ENCODE measurements at places on chromosomes 2 and 18.
A peak's percentile ranks its signal among the peaks of the same experiment; 100 is the strongest.

GRCh38 chr2:99753505-99753904 lies 263.7 kb upstream of the REV1 start:
- no peak for DNase-seq

DNA sequence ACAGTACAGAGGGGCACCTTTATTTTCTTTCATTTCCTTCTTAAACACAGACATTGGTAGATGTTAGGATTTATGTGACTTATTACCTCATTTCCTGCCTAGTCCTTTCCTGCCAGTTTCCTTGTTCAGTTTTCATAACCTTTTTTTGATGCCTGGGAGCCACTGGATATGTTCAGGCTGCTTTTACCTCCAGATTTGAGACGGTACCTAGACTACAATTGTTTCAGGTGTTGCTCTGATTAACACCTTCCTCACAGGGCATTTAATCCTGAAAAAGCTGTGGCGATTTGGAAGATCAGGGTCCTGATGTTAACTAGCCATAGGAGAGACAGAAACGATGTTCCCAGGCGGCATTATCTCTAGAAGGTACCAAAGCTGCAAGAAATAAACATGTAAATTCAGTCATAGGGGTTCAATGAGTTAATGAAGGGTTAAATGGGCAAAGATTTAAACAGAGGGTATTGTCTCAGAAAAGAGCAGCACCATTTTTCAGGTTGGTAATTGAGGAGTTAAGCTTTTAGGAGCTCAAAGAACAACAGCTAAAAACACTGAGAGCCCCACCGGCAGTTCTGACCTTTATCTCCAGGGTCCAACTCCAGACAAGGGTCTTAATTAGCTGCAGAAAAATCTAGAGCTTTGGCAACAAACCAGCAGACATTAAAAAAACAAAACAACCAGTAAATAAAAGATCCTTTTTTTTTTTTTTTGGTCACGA lies 93.3 kb downstream of the HRH4 start:
- DNase-seq = no peak

DNA sequence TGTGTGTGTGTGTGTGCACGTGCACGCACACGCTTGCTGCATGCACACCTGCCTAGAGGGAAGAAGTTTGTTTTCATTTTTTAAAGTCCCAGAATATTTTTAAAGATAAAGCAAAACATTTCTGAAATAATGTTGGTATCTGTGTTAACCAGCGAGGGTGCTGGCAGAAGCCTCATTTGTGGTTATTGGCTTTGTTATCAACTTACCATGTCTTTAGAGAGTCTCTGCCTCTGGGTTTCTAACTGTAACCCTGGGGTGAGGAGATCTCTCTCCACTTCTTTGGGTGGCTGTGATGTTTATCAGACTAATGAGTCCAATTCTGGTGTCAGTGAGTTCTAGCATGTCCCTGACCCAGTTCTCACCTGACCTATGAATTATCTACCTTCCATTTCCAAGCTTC lies 927.6 kb upstream of the FANCL start:
- no peak for DNase-seq

DNA sequence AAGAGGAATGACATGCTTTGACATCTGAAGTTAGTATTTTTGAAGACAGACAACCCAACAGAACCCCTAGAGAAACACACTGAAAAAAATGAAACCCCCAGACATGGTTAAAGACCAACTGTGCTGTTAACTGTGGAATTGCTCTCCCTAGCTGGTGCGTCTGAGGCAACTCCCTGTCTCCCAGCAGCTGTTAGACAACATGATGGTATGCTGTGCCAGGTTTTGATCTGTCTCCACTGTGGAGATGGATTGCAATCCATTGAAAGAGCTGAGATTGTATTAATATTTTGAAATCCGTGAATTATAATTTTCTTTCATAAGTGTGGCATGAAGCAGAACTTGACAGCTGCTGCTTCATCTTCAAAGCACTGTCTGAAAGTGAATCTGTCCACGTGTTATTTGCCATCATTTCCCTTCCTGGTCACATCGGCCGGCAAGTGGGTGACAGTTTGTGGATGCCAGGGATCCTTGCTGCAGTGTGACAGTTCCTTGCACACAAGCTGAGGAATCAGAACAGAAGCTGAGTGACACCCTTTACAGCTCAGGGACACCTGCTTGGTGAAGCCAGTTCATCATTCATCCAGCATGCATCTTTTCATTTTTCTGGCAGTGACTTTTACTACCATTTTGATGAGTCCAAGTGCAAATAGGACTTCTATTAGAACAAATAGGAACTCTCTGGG lies 58.2 kb upstream of the ACSL3 start:
- DNase-seq = no peak

- DNase-seq = no peak
Observed at GRCh38 chr2:24597181-24597870, 106.3 kb downstream of the NCOA1 start.

- peak; percentile 40 for DNase-seq
Observed at GRCh38 chr2:127423478-127423843, 5.2 kb downstream of the PROC start.

DNA sequence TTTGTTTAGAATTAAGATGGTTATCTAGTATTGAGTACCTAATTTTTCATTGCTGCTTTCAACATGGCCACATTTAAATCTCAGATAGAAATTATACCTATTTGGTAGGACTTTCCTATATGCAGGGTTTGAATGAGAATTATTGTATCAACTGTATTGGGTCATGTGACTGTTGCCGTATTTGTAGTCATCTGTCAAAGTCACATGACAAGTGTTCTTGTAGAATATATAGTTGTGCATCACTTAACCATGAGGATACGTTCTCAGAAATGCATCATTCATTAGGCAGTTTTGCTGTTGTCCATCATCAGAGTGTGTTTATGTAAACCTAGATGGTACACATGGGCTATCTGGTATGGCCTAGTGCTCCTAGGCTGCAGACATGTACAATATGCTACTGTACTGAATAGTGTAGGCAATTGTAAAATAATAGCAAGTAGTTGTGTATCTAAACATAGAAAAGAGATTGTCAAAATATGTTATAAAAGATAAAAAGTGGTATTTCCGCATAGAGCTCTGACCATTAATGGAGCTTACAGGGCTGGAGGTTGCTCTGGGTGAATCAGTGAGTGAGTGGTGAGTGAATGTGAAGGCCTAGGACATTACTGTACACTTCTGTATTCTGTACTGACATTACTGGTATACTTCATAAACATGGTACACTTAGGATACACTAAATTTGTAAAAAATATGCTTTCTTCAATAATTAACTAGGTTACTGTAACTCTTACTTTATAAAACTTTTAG lies 123.7 kb downstream of the MAP4K4 start:
- no peak for DNase-seq

DNA sequence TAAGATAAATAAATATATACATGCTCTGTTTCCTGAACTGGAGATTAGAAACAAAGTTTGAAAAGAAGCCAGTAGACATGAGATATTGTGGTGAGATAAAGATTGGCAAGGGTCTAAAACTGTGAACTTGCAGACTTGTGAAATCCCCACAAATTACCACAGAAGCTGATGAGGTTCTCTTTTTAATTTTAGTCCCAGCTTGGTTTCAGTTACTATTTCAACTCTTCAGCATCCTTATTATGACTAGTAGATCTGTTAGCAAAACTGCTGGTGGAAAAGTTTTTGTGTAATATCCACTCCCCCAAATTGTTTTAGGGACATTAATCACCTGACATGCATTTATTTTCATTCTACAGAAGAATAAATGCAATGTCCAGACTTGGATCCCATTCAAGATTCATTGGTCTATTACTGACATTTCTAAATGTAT lies 20.8 kb downstream of the RASGRP3 start:
- DNase-seq = peak; percentile 39

- DNase-seq = no peak
Observed at GRCh38 chr2:197247083-197247482, 63.5 kb downstream of the ANKRD44 start.

DNA sequence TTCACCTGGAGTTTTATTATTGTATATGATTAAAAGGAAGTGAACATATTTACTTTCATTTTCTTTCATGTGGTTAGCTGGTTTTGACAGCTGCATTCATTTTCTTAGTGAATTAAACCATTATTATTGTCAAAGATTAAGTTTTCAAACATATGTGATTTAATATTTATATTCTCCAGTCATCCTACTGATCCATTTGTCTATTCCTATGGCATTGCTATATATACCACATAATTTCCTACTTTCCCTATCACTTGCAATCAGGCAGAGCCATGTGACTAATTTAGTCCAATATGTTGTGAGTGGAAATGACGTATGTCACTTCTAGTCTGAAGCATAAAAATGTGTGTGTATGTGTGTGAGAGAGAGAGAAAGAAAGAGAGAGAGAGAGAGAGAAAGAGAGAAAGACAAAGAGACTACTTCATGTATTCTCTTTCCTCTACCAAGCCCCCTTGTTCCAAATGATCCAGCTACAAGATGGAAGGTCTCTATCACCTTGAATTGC lies 12.0 kb upstream of the TACR1 start:
- no peak for DNase-seq

GRCh38 chr2:126643431-126643830 lies 12.5 kb upstream of the GYPC start:
- DNase-seq = no peak

GRCh38 chr2:236825989-236826510 lies 256.4 kb downstream of the ACKR3 start:
- DNase-seq = no peak

DNA sequence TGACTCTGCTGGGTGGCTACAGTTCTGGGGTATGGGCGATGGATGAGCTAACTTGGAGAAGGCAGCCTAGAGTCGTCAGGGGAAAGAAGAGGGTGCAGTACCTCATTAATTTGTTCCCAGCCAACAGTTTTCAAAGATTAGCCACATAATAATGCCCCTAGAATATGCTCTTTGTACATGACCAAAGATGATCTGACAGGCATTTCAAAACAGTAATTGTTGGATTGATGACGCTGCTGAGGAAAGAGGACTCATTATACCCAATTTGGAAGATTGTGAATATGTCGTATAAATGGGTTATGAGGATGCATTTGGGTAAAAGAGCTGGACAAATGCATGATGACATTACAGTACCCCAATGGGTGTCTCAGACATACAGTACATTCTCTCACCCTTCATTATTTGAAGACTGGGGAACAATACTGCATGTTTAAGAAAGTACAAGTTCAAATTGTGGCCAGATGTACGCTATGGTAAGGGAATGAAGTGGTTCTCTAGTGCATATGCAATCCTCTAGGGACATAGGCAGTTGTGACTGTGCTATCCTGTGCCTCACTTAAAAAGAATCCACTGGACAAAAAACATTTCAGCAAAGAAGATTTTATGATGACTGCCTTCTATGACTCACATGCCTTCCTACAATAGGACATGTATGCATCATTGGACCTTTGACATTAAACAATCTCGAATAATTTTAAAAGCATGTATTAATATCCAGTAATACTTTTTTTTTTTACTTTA lies 233.2 kb downstream of the CNTNAP5 start:
- DNase-seq = no peak

- no peak for DNase-seq
Observed at GRCh38 chr2:71226096-71226964, 573 bp downstream of the PAIP2B start.

DNA sequence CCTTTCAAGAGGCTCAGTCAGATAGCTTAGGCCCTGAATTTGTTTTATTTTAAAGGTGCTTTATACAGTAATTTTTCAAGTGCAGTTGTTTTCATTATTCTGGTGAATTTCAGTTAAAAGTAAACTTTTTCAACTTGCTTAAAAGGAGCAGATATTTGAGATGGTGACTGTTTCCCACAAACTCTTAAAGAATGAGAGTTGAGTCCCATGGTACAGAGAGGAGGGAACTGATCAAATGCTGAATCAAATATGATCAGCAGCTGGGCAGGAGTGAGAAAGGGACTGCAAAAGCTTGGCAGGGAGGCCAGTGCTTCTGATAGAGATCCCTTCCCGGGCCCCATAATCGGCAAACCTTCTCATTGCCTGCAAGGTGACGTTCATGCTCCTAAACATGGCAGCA lies 91.2 kb downstream of the KCNS3 start:
- DNase-seq = no peak

GRCh38 chr2:234500394-234501006 lies 3.6 kb upstream of the ARL4C start:
- DNase-seq = peak; percentile 70

- no peak for DNase-seq
Observed at GRCh38 chr2:134408791-134409190, 154.9 kb downstream of the MGAT5 start.

DNA sequence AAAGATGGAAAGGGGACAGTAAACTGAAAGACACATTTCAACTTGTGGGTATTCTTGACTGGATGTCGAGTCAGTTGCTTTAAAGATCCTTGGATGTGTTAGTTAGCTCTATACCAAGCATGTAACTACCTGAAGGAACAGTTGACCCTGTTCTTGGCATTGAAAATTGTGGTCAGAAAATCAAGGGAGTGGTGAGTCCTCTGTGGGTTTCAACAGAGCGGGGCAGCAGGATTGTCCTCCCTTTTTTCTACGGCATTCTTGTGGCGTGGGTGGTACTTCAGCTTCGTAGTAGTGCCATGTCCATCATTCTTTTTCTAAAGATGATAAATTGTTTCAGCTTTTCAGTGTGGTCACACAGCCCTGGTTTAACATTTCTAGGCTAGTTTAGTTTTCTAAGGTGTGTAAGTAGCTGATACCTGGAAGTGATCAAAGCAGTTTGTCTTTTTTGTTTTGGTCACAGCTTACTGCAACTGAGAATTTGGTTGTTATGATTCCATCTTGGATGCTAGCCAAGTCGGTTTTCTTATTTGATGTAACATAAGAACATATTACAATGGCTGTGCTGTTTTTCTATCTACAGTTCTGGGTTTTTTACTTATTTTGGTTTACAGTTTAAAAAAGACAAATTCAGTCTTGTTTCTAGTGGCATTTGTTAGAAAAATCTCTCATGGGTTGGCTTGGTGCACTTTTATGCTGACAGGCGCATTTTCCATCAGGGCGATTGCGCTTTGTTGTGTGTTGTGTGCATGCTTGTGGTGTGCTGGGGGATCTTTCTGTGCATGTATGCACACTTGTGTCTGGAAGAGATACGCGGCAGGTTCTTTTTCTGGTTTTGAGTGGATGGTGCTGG lies 84.7 kb downstream of the ZNF407 start:
- DNase-seq = no peak

DNA sequence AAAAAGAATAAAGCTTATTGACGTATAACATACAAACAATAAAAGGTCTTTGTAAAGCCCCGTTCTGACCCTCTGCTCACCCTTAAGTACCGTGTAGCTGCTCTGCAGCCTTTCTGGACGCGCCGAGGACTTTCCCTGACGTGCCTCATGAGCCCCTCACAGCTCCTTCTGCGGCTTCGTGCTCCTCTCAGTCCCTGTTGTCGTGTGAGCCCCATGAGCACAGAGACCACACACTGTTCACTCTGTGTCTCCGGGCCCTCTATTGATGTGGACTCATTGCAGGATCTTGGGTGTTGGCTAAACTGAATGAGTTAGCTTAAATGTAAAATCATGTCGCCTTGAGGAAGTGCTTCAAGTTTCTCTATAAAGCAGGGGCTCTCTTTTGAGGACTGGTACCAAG lies 43.6 kb upstream of the INHBB start:
- DNase-seq = no peak

DNA sequence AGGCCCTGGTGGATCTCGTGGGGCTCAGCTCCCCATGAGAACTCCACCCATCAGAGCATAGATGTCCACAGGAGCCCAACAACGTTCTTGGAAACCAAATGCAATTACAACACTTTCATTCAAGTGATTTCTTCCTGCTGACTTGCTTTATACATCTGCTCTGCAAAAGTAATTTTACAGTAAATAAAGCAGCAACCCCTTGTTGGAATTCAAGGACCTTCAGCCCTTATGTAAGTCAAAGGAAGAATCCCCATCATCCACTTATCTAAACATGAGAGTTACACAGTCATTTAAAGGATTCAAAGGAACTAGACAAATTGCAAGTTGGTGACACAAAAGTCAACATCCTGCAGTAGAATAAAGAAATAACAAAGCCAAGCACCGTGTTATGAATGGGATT lies 17.1 kb upstream of the ANTXR1 start:
- no peak for DNase-seq

GRCh38 chr2:119711352-119711751 lies 32.4 kb downstream of the TMEM177 start:
- DNase-seq = no peak
